HCT116 (cell line): ENCODE measurements at places on chromosomes 3 and 15. TPM values are rescaled to one million over a fixed set of nuclear protein-coding genes. Genes with fewer than 3 reads are reported as not detected.

- no peak for DNase-seq
These were observed 24.2 kb downstream of the NPTN start for GRCh38 chr15:73608941-73609340.

GRCh38 chr15:52527911-52528563 is 643 bp downstream of the MYO5A start:
- DNase-seq: no peak

DNA sequence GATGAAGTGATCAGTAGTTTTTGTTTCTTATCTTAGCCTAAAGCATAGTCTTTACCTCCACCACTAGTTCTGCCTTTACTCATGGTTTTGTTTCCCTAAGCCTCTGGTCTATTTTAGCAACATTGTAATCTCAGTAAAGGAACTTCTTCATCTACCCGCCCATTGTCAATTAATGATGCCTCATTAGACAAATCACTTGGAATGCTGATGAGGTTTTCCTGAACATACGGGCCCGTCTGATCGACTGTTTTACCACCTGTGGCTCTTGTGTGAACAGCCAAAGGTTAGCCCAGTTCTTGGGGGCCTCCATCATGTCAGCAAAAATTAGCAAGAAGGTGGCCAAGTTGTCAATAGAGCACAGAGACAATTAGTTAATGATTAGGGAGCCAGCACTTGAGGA is 470.1 kb upstream of the ARRDC4 start:
- no peak for DNase-seq

DNA sequence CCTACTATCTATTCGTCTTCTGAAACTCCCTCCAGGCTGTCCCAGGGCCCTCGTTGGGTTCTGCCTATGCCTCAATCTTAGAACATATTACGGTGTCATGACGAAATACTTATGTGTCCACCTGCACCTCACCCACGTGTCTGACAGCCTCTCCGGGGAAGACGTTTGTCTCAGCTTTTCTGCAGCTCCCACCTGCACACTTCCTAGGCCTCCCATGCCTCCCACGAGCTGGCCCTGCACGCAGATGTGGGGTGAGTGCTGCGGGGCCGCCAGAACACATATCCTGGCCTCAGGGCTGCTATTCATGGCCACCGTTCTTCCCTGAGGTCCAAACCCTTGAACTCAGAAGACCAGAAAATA is 7.1 kb upstream of the MUSTN1 start:
- DNase-seq: no peak

- DNase-seq: no peak
These were observed 30.3 kb downstream of the PPCDC start for GRCh38 chr15:75053748-75054125.

GRCh38 chr3:131444180-131444579 is 58.6 kb downstream of the MRPL3 start:
- DNase-seq: no peak

Gene BNIP2
- total RNA-seq: 53.1 TPM

Gene SCN5A
- 11.5 TPM for total RNA-seq

Gene LRRC2
- not detected for total RNA-seq
